ENCODE measurements at places on chromosomes 1 and 21. TPM values are rescaled to one million over a fixed set of nuclear protein-coding genes. Genes with fewer than 3 reads are reported as not detected.

Gene LCE1C
- not detected for total RNA-seq

Gene ERG
- total RNA-seq = 0.56 TPM

Gene ANGPTL3
- not detected for total RNA-seq

Gene PLA2G4A
- 49.9 TPM for total RNA-seq

Gene OXCT2
- 1.7 TPM for total RNA-seq

Gene NR5A2
- under 0.01 TPM for total RNA-seq

Gene MNDA
- total RNA-seq = not detected

Gene ATP1A4
- not detected for total RNA-seq

Gene TMEM82
- not detected for total RNA-seq

Gene OPTC
- not detected for total RNA-seq

Gene MAN1C1
- 6.5 TPM for total RNA-seq

Data from regular cardiac myocyte (primary cell).